ENCODE measurements at places on chromosomes 16 and 17.

GRCh38 chr16:66363211-66363777 is 3.2 kb upstream of the CDH5 start:
- DNase-seq: no peak

DNA sequence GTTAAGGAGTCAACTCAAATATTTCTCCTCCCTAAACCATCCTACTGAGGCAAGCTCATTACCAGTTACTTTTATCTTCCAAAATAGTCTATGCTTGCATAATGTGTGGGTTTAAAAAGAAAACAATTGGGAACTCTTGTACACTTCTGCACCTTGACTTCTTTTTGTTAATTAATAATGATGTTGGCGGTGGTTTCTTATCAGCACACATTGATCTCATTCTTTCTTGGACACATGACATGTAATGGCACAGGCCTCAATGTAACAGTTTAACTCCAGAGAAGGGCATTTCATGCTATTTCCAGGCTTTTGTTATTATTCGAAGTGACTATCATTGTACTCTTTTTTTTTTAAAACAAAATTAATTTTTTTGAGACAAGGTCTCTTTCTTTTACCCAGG is 7.8 kb downstream of the PLCG2 start:
- no peak for DNase-seq

DNA sequence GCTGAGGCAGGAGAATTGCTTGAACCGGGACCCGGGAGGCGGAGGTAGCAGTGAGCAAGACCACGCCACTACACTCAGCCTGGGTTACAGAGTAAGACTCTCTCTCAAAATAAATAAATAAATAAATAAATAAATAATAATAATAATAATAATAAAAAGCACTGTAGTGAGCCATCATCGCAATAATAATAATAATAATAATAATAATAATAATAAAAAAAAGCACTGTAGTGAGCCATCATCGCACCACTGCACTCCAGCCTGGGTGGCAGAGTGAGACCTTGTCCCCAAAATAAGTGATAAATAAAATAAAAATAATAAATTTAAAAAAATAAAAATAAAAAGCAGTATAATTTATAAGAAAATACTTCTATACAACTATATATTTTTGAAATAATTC is 40.3 kb downstream of the SMURF2 start:
- no peak for DNase-seq

- no peak for DNase-seq
These were observed 15.3 kb downstream of the ZZEF1 start for GRCh38 chr17:4127555-4127954.

GRCh38 chr16:62853887-62854286 is 817.6 kb upstream of the CDH8 start:
- no peak for DNase-seq

- DNase-seq: no peak
These were observed 63.9 kb downstream of the BANP start for GRCh38 chr16:88014954-88015805.

GRCh38 chr17:1620486-1620885 is 8.1 kb downstream of the SLC43A2 start:
- DNase-seq: no peak

All from central memory CD8-positive, alpha-beta T cell (primary cell).